ENCODE measurements at places on chromosomes 2 and 18.

DNA sequence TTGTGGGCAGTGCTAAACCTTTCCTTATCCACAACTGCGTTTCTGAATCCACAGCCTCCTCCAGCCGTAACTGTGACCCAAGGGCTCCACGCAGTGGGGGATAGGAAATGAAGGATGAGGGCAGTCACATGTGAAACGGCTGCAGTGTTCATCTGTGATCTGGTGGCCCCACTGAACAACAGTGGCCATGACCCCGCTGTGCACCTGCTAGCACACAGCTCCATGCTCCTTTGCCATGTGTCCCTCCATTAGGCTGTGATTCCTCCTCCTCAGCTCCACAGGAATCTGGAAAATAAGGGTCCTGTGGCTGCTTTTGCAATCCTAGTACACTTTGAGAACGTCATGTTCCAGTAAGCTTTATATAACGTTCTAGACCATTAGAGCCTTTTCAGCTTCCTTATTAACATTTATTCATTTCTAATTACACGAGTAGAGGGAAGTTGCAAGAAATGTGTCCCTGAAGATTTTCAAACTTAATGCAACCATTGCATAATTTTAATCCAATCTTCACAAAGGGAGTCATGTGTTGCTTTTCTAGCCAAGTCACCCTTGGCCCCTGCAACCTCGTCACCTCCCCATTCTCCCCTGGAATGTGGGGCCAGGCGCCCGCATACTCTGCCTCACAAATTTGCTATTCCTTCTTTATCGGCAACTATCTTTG, 7.1 kb upstream of the NAPG start:
- DNase-seq = peak; percentile 60

- DNase-seq = no peak
Measured at GRCh38 chr2:54960164-54960563, 90.1 kb downstream of the RTN4 start.

GRCh38 chr18:27673861-27674260, 488.8 kb upstream of the CHST9 start:
- DNase-seq = no peak

DNA sequence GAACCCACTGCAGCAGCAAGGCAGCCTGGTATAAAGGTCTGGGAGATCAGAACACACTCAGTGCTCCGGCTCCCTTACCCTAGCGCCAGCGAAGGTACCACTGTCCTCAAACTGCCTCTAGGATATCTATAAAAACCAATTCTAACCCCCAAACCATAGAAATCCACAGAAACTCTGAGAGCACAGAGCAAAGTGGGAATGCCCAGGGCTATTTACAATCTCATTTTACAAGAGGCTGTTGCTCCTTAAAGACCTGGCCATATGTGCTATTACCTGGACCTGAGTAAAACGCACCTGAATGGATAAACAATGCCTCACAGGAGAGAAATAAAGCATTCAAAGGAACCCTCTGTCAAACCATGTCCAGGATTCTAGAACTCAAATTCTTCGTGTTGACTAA, 4.3 kb downstream of the STK39 start:
- DNase-seq = no peak

DNA sequence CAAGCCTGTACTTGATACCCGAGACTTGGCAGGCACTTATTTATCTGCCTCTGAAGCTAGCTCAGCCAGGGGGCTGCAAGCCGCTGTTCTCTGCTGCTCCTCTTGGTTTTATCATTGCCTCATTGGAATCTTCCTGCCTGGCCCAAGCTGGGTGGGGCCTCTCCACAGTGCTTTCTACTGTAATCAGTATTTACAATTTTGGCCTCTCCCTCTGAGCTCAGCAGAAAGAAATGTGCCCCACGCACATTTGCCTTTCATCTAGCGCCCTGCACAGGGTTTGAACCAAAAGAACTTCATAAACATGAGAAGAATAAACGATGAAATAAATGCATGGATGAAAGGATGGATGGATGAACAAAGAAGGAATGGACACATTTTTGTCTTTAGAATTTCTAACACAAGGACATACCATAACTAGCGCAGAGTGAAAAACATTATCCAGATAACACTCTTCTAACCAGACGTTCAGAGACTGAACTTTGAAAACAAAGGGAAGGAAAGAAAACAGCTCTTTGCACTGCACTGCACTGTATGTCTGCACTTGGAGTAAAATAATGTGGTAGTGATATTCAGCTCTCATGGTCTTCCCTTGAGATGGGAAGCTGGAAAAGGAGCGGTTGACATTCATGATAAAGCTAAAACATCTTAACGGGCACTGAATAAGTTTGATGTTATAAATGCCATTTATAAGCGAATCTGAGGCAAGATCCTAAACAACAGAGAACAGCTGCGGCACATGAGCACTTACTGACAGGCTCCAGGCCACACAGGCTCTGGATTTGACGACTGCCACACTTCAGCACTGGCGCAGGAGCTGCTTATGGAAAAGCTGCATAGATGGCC, 86.8 kb upstream of the SP3 start:
- peak; percentile 75 for DNase-seq

DNA sequence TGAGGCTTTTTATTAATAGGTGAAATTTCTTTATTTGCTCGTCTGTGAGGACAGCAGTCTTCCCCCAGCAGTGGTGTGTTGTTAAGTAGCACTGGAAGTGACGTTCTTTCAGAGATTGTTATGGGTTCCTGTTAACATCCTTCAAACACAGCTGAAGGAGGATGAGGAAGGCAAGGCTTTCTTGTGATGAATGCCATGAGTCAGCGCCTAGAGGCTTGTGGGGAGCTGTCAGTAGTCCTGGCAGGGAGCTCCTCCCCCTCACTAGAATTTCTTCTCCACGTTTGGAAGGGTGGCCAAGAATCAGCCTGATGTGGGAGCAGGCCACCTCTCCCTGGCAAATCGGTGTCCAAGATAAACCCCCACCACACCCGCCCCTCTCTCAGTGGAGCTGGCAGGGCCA, 113.2 kb downstream of the ARHGEF4 start:
- DNase-seq = no peak

GRCh38 chr2:190407246-190407661, 901 bp upstream of the MFSD6 start:
- DNase-seq = peak; percentile 14

- no peak for DNase-seq
Measured at GRCh38 chr18:47250391-47251046, 941 bp downstream of the SKOR2 start.

GRCh38 chr2:88006912-88007439, 9.4 kb downstream of the RNU2-63P start:
- no peak for DNase-seq

GRCh38 chr2:85888684-85889626, at the start of gene ST3GAL5:
ST3GAL5 (minus strand) TSS chr2:85888990; CDS start chr2:85888905, 85 bp downstream.
- peak; percentile 82 for DNase-seq

- no peak for DNase-seq
Measured at GRCh38 chr2:199329466-199329865, 128.3 kb downstream of the SATB2 start.

DNA sequence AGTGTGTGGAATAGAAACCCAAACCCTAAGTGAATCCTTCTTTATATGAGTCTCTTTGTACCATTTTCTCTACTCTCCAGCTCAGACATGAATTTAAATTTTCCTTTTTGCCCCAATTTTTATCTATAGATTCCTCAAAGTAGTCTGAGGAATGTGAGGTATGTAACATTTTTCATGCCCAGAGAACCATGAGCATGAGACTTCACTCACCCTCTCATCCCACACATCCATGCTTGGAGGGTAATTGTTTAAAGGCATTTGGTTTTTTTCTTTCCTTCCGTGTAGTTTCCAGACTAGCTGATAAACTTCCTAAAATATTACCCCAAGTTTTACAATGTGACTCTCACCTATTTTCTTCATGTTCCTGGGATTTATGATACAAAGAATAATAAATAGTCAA, 2056.8 kb upstream of the CELF4 start:
- DNase-seq = no peak

DNA sequence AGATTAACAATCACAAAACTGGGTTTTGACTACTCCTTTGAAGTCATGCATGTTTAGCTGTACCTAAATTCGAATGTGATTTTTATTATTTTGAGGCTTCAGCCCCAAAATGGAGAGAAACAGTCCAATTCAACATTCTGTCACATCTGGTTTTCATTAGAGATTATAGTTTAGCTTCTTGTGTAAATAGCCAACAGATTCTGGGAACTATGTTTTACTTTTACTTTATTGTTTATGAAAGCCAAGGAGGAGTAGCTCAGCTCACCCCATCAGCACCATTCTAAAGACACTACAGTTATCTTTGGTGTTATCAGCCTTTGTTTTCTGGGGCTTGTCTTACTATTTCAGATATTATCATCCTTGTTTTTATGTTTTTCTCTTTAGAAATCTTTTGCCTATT, 465.0 kb upstream of the CWC22 start:
- DNase-seq = no peak

DNA sequence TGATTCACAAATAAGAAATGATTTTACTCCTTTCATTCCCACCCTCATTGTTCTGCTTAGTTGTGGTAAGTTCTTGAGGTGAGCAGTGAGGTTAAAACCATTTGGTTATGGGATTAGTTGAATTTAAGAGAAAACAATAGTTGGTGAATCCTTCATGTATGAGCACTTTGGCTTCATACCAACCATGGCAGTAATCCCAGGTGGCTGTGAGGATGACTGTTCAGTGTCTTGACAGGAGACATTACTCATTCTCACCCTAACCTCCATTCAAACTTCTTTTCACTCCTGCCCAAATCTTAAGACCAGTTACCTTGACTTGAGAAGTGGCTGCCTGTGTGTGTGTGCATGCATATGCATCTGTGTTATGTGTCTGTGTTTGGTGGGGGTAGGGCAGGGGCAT, 143.1 kb downstream of the SETBP1 start:
- DNase-seq = no peak

DNA sequence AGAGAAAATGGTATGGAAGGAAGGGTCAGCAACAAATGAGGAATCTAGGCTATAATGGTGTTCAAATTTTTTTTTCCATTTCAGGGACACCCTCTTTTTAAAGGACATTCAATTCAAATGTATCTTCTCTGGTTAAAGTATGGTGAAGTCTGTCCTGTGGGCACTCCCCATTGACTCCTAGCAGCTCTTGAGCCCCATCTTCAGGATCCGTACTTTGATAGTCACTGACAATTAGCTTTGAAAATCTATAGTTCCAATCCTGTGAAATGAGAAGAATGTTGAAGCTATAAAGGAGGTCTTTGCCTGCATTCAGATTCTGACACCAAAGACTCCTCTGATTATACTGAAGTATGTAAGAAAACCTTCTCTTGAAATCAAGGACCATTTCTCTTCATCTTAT, 43.3 kb downstream of the KCNH7 start:
- DNase-seq = no peak

- DNase-seq = peak; percentile 16
Measured at GRCh38 chr2:235740821-235741220, 247.0 kb downstream of the AGAP1 start.

- DNase-seq = no peak
Measured at GRCh38 chr2:13681936-13682335, 950.6 kb upstream of the LRATD1 start.

DNA sequence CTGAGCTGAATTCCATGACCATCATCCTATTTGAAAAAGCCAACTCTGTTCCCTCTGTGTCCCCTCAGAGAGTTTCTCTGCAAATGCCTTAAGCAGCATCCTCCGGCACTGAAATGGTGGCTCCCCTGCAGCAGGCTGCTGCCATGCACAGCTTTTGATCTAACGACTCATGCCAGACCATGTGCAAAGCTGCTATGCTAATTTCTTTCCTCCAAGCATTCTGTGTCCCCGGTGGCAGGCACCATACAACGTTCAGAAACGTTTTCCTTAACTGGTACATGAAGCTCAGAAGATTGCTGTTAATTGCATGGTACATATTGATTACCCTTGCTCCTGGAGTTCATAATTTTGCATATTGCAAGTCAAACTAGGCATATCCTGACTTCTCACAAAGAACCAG, 336.8 kb downstream of the RBM43 start:
- no peak for DNase-seq

- no peak for DNase-seq
Measured at GRCh38 chr2:222912776-222913175, 51.9 kb downstream of the ACSL3 start.

DNA sequence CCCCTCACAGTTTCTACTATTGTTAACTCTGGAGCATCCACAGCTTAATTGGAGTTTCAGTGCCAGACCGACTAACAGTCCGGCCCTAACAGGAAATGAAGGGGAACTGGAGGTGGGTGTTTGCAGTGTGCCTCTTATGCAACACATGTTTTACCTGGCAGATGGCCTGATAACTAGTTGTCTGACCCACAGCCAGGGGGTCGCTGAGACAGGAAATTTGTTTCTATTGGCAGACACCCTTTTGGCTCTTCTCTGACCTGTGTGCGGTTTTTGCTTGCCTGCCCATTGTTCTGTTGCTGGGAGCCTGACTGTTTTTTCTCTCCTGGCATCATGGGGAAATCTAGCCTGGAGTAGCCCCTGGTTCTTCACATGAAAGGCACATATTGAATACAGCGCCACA, 1329.8 kb downstream of the DSC3 start:
- no peak for DNase-seq

DNA sequence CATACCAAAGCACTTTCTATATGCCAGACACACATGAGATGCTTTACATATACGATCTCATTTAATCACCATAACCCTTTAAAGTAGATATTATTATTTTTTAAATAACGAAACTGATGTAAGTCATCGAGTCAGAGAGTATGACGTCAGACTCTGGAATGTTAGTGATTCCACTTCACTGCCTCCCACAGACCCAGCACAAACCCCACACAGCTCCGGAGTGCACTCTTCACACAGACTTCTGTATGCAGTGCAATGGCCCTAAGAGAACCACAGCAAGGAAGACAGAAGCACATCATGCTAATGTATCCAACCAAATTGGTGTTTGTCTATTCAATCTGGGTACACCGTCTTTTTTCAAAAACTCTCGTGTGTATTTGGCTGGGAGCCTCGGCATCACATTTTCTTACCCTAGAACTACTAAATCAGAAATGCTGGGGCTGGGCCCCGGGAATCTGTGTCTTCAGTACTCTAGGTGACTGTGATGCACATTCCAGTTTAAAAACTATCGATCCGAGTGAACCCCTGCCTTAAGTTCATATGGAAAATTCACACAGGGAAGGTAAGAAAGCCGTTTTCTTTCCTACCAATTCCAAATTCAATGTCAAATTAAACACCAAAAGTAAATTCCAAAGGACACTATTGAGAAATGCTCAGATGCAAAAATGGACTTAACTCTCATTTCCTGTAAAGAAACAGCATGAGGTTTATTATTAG, 117.7 kb upstream of the ACVR1C start:
- no peak for DNase-seq

GRCh38 chr18:54187372-54187771, 37.1 kb downstream of the MBD2 start:
- DNase-seq = no peak

DNA sequence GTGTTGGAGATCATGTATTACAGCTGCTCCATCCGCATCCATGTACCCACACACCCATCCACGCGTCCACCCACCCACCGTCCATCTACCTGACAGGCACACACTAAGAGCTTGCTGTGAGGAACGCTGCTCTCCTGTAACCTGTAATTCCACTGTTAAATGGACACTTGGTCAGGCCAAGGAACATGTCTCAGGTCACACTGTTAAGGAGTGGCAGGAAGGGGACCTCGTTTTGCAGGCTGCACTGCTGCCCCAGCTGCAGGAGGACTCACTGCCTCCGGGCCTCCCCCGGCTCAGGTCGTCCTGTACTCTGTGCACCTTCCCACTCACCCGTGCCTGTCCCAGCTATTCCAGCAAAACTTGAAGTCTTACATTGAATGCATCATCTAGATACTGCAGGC, 170.5 kb downstream of the EIPR1 start:
- no peak for DNase-seq

- no peak for DNase-seq
Measured at GRCh38 chr2:25303633-25304236, 38.0 kb downstream of the DNMT3A start.

Data from SK-N-DZ (cell line).